ENCODE measurements at places on chromosomes 2 and 18.

DNA sequence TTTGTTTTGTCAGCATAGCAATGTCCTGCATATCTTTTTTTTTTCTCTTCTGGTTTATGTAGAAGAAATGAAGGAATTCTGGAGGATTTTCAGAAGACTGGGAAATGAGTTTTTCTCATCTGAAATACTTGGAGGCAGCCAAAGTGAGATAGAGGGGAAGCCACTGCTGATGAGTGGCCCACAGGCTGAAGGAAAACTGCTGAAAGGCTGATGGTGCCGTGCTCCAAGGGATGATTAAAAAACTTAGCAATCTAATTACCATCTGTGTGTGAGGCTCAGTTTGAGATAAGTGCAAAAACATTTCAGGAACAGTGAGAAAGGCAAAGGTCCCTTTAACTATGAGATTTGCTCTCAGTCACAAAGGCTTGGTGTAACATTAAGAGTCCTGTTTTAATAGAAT lies 98.5 kb downstream of the EVA1A start:
- no peak for DNase-seq

DNA sequence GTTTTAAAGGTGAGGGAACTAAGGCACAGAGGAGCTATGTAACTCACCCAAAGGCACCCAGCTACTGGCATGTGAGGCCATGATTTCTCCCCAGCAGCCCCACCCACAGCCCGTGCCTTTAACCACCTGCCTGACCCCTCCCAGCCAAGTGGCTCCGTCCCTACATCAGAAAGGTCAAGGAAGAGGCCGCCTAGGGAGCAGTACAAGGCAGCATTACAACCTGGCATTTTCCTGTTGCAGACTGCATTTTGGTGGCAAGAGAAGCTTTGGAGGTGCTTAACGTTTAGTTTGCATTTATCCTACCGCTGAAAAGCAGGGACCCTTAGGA lies 17.5 kb downstream of the STEAP3 start:
- DNase-seq: no peak

DNA sequence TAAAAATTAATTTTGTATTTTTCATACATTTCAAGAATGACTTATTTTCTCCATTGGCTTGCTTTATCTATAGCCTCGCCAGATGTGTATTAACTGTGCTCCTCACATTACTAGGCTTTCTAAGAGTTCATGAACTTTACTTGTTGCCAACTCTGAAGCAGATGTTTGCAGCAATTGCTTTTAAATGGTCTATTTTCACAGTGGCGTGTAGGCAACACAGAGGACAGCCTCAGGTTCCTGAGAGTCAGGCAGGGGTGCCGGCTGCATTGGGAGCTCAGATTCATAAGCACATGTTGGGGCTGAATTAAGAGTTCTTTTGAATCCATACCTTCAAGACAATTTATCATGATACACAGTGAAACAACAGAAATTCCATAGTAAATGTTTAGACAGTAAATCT lies 179.2 kb upstream of the PXDN start:
- DNase-seq: no peak

GRCh38 chr2:119849838-119850565 lies 90.3 kb downstream of the PTPN4 start:
- DNase-seq: no peak

DNA sequence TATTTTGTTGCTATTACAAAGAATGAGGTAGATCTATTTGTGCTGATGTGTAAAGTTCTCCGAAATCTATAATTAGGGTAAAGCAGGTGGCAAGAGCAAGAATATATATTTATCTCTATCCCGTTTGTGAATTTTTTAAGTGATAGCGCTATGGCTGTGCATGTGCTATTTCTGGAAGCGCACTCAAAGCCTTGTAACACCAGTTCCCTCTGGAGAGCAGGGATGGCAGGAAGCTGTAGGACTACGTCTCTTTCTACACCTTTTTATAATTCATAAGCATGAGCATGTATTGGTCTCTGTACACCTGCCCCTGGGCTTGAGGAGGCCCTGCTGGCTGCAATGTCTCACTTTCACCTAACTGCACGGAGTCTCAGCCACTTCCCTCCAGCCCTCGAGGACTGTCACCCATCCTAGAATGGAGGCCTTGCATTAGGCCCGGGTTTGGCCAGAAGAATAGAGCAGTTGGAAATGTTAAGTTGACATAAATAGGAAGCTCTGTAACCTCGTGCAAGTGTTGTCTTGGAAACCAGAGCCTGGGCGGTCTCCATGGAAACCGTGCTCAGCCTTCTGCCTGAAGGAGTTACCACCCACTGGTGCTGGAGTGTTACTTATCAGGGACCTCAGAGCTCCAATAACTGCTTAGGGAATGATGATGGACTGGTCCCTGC lies 20.9 kb downstream of the ITM2C start:
- no peak for DNase-seq

DNA sequence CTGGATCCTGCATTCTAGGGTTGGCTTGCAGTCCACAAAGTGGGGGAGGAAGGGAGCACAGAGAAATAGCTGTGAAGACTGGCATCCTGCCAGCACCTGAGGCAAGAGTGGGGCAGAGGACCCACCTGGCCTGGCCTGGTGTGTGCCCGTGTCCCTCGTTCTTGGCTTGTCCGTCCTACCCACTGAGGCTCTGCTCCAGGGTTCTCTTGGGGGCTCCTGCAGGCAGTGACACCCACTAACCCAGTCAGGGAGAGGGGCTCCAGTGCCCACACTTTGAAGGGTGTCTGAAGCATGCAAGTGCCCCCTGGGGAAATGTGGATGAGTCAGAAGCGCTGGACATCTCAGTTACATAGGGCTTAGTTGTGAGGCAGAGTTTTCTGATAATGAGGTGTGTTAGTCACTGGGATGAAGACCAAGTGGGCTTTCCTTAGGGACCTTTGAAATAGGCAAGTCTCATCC lies 79.4 kb downstream of the SLC4A3 start:
- DNase-seq: no peak

GRCh38 chr2:64646007-64646880 lies 7.5 kb downstream of the SERTAD2 start:
- DNase-seq: peak; percentile 93

DNA sequence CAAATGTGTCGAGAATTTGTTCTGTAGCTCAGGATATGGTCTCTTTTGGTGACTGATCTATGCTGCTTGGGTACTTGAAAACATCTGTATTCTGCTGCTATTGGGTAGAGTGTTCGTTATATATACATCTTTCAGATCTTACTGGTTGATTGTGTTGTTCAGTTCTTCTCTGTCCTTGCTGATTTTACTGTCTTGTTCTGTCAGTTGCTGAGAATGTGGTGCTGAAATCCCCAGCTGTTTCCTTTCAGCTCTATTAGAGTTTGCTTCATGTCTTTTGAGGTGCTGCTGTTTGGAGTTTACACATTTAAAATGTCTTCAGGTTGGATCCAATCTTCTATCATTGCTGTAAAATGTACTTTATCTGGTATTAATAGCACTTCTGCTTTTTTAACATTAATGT lies 12.9 kb downstream of the BCL2L11 start:
- DNase-seq: no peak

DNA sequence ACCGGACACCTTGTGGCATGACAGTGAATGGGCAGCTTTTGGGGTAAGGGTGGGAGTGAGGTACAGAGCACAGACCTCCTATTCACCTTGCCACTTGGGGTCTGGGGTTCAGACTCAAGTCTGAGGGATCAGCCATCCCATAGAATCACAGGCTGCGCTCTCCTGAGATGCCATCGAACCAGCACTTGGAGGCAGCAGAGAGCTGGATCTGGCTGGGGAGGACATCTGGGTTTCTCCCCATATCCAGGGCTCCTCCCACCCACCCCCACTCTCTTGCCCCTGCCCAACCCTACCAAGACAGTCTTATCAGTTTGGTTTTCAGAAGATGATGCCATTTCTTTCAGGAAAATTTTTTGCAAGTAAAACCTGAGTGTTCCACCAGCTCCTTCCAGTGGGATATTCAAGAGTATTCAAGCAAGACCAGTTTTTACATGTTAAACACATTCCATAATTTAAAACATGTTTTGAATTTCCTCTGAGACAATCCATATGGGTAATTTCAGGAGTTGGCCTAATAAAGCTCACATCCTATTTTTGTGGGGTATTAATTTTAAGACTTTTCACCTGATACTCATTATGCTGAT lies 29.2 kb upstream of the TEX44 start:
- no peak for DNase-seq

- DNase-seq: no peak
Measured at GRCh38 chr2:43268066-43268953, 41.9 kb upstream of the ZFP36L2 start.

GRCh38 chr2:217337771-217338170 lies 477.9 kb upstream of the TNP1 start:
- no peak for DNase-seq

- DNase-seq: no peak
Measured at GRCh38 chr2:37284381-37284780, 40.3 kb downstream of the PRKD3 start.

- no peak for DNase-seq
Measured at GRCh38 chr18:58536534-58537271, 92.2 kb downstream of the ALPK2 start.

DNA sequence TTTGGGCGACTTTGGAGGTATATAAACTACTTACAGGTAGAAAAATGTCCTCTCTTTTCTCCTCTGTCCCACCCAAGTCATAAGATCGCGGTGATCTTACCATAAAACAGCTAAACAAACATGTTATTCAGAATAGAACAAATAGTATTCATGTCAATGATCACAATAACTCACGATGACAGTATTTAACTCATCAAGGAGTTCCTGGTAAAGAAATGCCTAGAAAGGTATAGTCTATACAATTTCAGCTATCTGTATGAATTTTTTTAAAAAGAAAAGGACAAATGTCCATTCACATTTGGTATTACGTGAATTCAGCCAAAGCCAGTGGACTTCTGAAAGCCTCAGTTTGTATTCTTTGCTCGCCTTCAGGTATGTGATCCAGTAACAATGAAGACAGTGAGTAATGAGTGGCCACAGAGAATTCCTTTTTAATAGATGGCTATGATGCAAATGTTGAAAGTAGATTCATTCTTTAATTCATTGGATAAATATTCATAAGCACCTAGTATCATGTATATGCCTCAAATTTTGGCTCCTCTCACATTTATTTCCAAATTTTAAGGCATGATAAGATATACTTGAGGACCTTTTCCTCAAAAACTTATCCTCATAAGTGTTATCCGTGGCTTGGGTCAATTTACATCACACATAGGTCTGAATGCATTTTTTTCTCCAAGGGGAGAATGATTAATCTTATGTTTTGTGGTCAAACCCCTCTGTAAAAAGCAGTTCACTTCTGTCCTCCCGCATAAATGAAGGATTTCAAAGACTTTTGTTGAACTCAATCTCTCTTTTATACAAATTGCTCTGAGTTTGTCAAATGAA lies 20.3 kb downstream of the ABCB11 start:
- DNase-seq: no peak

DNA sequence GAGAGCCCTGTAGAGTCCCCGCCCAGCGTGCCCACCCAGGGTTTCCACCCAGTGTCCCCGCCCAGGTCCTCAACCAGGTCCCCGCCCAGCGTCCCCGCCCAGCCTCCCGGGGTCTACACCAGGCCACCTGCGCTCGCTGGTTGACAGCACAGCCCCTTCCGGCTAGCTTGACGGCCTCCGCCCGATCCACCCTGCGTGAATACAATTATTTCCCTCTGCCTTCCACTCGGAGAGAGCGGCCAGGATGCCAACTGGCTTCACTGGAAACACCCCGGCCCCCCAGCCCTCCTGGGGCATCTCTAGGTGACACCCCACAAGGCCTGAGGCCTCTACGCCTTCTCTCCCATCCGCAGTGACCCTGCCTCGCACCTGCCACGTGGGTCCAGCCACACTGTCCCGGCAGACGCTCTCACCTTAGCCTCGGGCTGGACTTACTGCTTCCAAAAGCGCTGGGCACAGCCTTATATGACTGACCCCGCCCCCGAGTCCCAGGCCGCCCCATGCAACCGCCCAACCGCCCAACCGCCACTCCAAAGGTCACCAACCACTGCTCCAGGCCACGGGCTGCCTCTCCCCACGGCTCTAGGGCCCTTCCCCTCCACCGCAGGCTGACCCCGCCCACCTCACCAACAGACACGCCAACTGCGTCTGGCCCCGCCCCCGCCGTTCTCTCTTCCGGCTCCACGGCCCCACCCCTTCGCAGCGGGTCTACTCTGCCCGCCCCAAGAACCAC lies 188.1 kb downstream of the LAMA1 start:
- no peak for DNase-seq

- no peak for DNase-seq
Measured at GRCh38 chr2:164850235-164850634, 8.6 kb upstream of the COBLL1 start.

- no peak for DNase-seq
Measured at GRCh38 chr2:196742216-196742615, 57.3 kb downstream of the GTF3C3 start.

DNA sequence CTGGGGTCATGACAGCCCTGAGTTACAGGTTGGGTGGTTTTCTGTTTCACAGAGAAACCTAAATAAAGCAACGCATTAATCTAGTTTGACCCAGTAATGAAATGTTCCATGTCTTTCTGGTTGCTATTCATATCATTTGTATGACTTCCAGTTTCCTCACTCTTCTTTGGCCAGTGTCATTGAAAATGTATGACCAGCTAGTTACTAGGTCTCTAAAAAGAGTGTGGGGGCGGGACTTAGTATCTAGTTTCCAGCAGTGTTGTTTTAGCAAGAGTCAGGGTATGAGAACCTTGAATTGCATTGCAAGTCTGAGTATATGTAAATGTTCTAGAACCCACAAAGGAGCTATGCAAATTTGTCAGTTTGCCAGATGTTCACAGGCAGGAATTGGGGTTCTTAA lies 47.7 kb downstream of the SLC9A2 start:
- DNase-seq: no peak

DNA sequence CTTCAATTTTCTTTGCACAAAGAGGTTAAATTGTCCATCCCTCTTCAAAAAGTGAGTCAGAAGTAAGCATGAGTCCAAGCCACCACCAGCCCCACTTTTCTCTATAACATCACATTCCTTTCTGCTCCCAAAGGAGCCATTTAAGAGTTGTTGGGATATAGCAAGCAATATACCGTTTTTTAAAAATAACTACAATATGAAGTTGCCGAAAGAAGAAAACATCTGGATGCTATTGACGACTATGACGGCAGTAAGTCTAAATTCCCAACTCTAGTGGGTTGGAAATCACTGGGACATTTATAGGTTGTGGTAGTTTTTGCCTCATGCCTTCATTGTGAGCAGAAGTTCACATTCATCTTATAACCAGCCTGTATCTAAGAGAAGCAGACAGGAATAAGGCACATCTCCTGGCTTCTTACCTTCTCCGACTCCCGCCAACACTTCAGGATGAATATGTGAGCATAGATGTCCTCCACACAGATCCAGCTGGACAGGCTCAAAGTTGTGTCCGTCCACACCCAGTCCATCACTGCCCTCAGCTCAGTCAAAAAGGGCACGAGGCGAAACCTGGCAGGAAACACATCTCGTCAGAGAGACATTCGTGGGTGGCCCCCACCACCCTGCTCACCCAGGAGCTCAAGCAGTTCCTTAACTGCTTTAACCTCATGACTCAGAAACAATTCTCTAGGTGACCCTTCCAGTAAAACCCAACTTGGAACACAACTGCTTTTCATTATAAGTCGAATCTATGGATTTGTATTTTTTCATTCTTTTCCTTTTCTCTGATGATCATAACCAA lies 163.6 kb downstream of the NAPG start:
- DNase-seq: no peak

- no peak for DNase-seq
Measured at GRCh38 chr2:207138627-207139297, 27.0 kb downstream of the KLF7 start.
